Stimulated activated CD4-positive, alpha-beta T cell treated with anti-CD3 and anti-CD28 coated beads, Interleukin-2, amount 100 ng/mL, for 48 hours (primary cell): ENCODE measurements at places on chromosomes 12 and 14.

DNA sequence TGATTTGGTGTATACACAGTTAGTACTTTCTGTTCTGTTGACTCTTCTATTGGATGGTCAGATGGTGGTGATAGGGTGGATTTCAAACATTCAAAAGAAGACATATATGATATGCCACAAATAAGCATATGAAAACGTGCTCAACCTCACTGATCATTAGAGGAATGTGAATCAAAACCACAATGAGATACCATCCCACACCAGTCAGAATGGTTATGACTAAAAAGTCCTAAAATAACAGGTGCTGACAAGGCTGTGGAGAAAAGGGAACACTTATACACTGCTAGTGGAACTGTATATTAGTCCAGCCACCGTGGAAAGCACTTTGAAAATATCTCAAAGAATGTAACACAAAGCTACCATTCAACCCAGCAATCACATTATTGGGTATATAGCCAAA lies 425.5 kb downstream of the C12orf50 start:
- DNase-seq, result no peak

DNA sequence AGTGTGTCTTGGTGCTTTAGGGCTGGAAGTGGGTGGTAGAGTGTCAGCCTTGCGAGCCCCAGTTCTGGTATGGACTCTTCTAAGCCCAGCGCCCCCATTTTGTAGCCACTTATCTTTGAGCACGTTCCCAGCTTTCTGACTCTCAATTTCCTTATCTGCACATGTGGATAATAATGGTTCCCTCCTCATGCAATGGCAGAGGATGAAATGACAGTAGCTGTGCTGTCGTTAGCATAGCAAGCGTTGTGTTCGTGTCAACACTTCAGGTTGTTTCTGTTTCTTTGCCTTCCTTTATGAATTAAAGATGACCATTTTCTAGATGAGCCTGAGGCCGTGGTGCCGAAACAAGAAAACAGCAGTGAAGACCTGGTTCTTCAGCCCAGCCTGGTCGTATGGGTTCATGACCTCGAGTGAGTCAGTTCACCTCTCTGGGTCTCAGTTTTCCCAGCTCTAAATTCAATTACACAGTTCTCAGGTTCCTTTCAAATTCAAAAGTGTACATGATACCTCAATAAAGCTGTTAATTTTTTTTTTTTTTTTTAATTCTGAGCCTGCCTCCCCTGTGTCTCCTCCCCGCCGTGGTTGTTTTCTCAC lies 233.0 kb downstream of the SLC41A2 start:
- DNase-seq, result no peak

GRCh38 chr14:20409226-20409625 lies 4.1 kb downstream of the TEP1 start:
- no peak for DNase-seq

GRCh38 chr12:76470028-76470939 lies 89.3 kb downstream of the OSBPL8 start:
- DNase-seq, result no peak

DNA sequence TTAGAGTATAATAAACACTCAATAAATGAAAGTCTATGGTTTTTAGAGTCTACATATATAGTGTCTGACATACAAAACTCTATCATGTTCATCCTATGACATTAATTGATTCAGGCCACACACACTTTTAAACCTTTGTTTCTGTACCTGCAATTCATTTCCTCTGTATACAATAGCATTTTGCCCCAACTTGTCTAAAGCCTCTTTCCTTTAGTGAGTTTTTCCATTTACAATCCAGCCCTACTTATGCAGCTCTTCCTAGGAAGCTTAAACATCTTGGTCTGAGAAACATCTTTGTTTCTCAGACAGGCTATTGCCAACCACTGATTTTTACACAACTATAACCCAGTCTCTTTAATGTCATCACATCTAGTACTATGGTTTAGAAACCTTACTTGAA lies 214.7 kb upstream of the SLC16A7 start:
- DNase-seq, result no peak

- no peak for DNase-seq
These were observed 629.6 kb downstream of the FSCB start for GRCh38 chr14:43877351-43877960.

DNA sequence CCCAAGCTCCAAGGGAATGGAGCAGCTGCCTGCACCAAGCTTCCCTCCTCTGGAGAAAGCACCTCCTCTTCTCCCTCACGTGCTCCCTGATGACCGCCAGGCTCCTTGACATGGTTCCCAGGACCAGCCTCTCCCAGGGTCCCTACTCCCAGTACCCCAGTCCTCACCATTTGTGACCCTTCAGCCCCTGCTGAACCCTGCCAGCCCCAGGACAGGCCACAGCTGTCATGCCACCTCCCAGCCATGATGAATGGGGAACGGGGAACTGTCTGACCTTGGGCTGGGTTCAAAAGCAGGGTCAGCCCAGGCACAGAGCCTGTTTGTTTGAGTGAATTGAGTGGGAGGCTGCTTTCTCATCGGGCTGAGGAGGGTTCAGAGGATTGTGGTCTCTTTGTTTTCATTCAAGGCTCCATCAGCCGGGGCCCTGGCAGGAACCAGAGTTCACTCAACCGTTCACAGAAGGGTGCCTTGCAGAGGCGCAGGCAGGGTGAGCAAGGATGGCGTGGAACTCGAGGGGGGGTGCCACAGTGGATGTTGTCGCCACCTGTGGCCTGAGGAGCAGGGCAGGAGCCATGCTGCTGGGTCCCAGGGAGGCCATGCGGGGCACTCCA lies 344.5 kb upstream of the SFSWAP start:
- DNase-seq, result no peak

- no peak for DNase-seq
These were observed 115.6 kb upstream of the PKP2 start for GRCh38 chr12:33012226-33012625.

GRCh38 chr12:48302161-48302911 lies 48.4 kb downstream of the ZNF641 start:
- DNase-seq, result no peak

GRCh38 chr12:15001733-15002382 lies 29.0 kb downstream of the PDE6H start:
- no peak for DNase-seq

DNA sequence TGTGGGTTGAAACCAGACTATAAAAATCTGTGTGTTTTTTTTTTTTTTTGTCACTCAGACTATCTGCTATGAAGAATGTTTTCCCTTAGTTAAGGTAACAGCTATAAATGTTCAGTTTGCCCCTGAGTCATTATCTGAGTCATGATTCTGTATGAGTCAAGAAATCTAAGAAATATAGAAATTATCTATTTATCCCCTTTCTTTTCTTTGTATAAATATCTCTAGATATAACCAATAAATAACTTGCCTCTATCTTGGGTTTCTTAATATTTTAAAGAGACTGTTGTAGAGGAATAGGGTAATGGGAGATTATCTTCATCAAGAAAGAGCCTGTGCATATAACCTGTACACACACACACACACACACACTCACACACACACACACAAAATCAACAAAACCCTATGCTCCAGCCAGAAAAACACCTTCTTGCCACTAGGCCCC lies 161.7 kb upstream of the EEA1 start:
- DNase-seq, result no peak

DNA sequence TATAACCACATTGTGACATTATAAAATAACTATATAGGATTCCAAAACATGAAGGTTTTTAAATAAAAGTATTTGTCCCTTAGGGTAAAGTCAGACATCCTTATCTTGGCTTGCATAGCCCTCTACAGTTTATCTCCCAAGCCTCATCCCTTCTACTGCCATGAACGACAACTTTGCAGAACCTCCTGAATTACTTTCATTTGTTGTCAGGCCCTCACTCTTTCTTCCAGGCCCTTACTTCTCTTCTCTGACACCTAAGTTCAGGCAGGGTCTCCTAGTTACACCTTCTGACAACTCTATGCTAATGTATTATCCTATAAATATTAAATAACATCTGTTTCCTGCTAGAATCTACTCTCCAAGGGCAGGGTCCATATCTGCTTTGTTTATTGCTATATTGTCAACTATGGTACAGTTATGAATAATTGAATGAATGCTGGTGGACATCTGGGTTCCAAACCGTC lies 115.7 kb upstream of the MDM1 start:
- no peak for DNase-seq

GRCh38 chr12:58269476-58269875 lies 328.1 kb downstream of the ATP23 start:
- DNase-seq, result no peak

DNA sequence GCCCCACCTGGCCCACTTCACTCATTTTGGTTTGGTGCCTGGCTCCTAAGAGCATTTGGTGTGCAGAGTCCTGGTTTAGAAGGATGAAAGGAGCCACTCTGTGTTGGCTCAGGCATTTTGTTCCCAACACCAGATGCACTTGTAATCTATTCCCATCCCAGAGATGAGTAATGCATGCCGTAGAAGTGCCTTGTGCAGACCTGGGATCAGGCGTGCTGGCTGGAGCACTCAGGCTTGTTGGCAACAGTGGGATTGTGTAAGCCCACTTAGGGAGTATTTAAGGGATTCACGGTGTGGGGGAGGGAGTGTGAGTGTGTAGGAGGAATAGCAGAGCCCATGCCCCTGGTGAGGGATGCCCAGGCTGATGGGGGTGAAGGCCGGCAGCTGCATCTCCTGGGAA lies 501.5 kb upstream of the TBX3 start:
- no peak for DNase-seq

DNA sequence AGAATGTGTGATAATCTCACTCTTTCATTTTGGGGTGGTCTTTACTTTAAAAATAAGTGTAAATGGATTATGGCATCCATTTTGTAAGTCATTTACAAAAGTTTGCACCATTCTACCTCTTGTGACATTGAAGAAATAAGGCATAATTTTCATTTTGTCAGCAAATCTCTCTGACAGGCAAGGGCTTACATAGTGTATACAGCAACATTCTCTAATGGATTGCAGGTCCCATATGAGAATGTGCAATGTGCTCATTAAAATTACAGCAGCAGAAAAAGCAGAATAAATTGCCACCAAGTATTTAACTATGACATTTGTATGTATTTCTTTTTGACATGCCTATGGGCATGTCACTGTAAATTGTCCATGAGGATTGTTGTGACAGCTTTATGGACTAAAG lies 223.6 kb downstream of the TMEM117 start:
- no peak for DNase-seq

DNA sequence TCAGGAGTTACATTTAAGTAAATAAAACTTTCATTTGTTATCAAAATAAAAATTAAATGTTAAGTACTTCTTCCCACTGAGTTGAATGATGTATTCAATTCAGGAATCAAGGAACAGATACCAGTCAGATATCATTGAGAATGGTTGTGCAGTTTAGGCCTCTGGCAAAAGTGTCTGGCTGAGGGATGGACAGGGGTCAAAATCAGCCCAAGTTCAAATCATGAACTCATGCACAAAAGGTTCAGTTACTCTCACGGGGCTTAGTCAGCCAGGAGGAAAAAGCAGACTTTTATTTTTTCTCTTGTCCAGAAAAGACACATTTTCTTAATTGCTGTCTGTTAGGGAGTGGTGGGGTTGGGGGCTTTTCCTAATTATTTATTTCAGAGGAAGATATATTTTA lies 166.3 kb downstream of the RASSF9 start:
- no peak for DNase-seq

DNA sequence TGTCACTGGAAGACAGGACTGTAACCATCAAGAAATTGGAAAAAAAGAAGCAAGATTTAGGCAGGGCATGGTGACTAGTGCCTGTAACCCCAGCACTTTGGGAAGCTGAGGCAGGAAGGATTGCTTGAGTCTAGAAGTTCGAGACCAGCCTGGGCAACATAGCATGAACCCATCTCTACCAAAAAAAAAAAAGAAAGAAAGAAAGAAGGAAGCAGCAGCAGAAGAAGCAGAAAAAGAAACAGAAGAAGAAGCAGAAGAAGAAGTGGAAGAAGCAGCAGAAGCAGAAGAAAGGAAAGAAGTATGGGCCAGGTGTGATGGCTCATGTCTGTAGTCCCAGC lies 30.5 kb upstream of the LGALS3 start:
- DNase-seq, result no peak

DNA sequence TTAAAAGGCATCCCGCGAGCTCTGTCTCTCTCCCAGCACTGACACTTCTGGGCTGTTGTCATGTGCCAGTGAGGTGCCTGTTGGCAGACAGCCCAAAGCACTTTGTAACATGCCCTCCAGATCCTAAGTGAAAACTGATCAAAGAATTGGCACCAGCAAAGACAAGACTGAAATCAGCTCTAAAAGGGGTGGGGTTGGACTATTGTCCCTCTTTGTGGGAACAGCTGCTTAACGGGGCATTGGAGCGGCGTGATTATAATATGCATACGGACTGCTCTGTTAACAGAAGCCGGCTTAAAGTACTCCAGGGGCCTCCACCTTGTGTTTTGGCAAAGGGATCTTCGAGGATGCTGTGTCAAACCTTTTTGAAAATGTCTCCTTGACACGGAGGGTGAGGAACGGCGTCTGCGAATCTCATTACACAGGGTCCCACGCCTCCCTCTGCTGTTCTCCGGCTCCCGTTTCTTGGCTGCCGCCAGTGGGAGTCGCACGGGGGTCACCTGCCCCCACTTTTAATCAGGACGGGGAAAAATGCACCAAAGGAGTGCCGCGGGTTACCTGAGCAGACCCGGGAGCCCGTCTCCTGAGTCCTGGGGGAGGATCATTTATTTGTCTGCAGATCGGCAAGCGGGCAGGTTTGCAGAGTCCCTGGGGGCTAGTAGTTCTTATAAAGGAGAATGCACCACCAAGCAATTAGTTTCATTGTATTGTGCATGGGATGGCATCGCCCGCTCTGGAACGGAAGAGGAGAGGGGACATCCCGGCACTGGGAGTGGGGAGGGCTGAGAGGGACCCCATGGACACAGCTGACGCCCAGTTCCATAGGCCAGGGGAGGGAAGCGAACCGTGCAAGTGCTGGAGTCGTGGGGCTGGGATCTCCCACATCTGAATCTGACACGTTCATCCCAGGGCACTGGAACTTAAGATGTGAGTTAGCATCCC lies 44.3 kb downstream of the SPRING1 start:
- DNase-seq, result no peak
